ENCODE measurements at places on chromosomes 2 and 18.
A peak's percentile ranks its signal among the peaks of the same experiment; 100 is the strongest.

GRCh38 chr2:134845719-134846118 lies 7.3 kb downstream of the ACMSD start:
- DNase-seq: peak; percentile 12

DNA sequence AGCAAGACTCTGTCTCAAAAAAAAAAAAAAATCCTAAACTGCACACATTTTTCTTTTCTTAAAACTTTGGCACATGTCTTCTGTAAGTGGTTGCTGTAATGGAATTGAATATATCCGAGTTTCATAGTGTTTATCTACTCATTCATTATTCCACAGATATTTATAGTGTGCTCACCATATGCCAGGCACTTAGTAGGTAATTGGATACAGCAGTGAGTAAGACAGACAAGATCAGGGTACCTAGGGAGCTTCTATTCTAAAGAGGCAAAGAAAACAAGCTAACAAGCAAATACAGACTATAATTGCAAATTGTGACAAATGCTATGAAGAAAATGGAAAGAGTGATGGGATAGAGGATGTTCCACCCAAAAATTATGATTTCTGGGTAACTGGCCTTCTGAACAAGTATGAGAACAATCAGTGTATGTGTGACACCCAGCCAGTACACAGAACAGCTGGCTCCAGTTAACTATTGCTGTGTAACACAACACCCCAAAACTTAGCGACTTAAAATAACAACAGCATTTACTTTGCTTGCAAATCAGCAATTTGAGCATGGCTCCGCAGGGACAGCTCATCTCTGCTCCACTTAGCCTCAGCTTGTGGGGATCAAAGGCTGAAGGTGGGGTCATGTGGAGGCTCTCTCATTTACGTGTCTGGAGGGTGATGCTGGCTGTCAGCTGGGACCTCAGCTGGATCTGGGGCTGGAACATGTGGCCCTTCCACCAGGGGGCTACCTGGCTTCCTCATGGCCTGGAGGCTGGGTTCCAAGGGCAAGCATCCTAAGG lies 224.9 kb downstream of the INSIG2 start:
- DNase-seq: no peak

- DNase-seq: no peak
Measured at GRCh38 chr2:150125708-150126107, 361.8 kb downstream of the RND3 start.

GRCh38 chr18:10286580-10287150 lies 167.8 kb upstream of the APCDD1 start:
- DNase-seq: no peak

- no peak for DNase-seq
Measured at GRCh38 chr2:11674983-11675382, 5.0 kb upstream of the NTSR2 start.

GRCh38 chr2:1173528-1173927 lies 222.9 kb downstream of the SNTG2 start:
- DNase-seq: no peak

GRCh38 chr2:140662504-140662903 lies 1468.3 kb downstream of the LRP1B start:
- DNase-seq: no peak

GRCh38 chr2:235493775-235494715 lies at the start of gene AGAP1:
Gene AGAP1 (plus strand): TSS chr2:235494043.
- peak; percentile 84 for DNase-seq

DNA sequence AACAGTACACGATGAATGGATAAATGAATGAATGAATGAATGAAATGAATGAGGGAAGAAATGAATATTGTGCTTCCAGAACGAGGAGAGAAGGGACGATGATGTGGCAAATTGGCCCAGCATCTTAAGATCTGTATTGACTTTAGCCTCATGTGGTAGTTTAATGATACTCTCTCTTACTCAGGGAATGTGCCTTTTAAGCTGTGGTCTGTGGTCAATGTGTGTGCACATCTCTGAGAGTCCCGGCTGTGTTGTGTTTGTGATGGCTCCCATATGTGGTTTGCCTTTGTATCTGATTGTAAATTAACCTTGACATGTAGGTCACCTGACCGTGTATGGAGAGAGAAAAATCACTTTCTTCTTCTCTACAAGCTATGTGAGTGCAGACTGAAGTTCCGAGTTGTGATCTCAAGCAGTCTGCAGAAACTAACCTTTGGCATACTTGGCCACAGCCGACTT lies 91.2 kb downstream of the NEDD4L start:
- DNase-seq: no peak

DNA sequence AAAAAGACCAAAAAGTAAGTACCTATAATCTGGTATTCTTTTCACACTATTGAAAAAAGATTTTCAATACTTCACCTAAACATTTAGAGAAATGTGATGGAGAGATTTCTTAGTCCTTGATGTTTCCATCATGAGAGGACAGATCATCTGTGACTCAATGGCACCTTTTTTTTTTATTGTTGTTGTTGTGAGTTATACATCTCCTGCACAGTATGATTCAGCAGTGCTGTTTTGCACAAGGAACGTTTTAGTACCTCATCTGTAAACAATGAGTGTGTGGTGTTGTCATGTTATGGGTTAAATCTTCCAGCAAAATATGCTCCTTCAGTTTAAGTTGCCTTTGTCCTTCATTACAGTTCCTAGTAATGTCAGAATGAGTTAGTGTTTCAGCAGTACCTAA lies 2.2 kb downstream of the KIAA1328 start:
- no peak for DNase-seq

Data from HTR-8/SVneo (cell line).